ENCODE measurements at places on chromosomes 7 and 10. TPM values are rescaled to one million over a fixed set of nuclear protein-coding genes. Genes with fewer than 3 reads are reported as not detected.

Gene METTL27
- total RNA-seq = 3.6 TPM

GRCh38 chr10:9613338-9614075 lies 1404.2 kb upstream of the CELF2 start:
- no peak for DNase-seq
- no peak overlapping the region for H3K27ac ChIP-seq
- H3K27me3 ChIP-seq = no peaks in the 10 kb centered on the region
- H3K36me3 ChIP-seq = no peaks in the 10 kb centered on the region
- H3K4me3 ChIP-seq = no peak overlapping the region
- peaks cover 7% of the 10 kb centered on the region for H3K4me1 ChIP-seq

Gene AQP1
- total RNA-seq = 573 TPM

DNA sequence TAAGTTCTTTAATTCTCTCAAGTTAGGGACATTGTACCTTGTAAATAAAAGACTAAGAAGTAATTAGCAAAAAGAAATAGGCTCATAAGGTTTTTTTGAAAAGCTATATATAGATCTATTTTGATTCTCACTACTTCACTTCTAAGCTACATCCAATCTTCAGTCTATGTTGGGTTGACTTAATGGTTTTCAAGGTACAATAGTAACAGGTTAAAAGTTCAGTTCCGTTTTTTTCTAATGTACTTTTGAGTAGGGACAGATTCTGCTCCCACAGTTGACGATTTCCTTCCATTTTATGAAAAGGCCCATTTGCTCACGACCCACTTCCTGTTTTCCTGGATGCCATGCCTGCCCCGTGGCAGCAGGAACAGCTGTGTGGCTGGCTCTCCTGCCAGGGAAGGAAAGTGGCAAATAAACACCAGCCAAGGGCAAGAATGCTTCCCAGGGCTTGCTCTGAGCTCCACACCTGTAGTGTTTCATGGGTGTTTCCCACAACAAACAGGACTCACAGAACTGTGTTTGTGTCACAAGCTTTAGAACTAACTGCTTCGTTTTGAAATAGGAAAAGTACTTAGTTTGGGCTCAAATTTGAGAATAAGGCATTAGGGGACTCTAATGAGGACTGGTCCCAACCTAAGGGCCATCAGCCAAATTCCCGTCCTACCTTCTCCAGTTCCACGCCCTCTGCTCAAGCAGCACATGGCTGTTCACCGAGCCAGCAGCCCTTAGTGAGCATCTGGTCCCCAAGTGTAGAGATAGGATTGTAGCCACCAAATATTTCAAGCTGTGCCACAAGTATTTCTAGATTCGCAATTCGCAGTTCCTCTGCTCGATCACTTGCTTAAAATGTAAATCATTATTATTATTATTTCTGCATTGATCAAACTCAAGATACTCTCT lies 240.7 kb downstream of the COBL start:
- no peak overlapping the region for H3K4me3 ChIP-seq
- H3K4me1 ChIP-seq = no peaks in the 10 kb centered on the region
- H3K36me3 ChIP-seq = no peaks in the 10 kb centered on the region
- H3K27me3 ChIP-seq = no peaks in the 10 kb centered on the region

GRCh38 chr7:89975577-89975976 lies 178.7 kb upstream of the STEAP1 start:
- no peaks in the 10 kb centered on the region for H3K27me3 ChIP-seq
- no peak for DNase-seq
- H3K4me1 ChIP-seq = no peaks in the 10 kb centered on the region
- H3K4me3 ChIP-seq = no peak overlapping the region

- H3K27me3 ChIP-seq = no peaks in the 10 kb centered on the region
- no peaks in the 10 kb centered on the region for H3K36me3 ChIP-seq
- peak; percentile 33 for DNase-seq
- H3K4me3 ChIP-seq = no peak overlapping the region
- H3K4me1 ChIP-seq = no peaks in the 10 kb centered on the region
- H3K27ac ChIP-seq = peak overlapping the region; percentile 2
These were observed 30.2 kb upstream of the SH3PXD2A start for GRCh38 chr10:103885617-103886016.

Measured in tibial nerve (tissue), 4 donors.